ENCODE measurements at places on chromosomes 11 and 22. TPM values are rescaled to one million over a fixed set of nuclear protein-coding genes. Genes with fewer than 3 reads are reported as not detected.
A peak's percentile ranks its signal among the peaks of the same experiment; 100 is the strongest.

- peak; percentile 9 for DNase-seq
Measured at GRCh38 chr11:36326524-36327419, 30.7 kb downstream of the PRR5L start.

DNA sequence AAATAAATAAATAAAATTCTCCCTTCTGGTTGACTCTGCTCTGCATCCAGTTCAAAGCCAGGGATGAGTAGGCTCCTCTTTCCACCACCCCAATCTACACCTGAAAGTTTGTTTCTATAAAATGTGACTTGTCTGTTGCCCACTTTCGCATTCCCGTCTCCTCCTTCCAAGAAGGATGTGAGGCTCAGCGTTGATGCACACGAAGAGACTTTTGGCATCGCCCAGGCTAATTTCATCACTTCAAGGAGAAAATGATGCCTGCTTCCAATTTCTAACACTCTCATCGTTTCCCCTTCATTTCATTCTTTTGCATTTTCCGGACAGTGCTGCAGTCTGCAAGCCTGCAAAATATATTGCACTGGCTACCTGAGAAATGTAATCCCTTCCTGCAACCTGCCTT, 3.9 kb downstream of the MPPED1 start:
- no peak for DNase-seq

DNA sequence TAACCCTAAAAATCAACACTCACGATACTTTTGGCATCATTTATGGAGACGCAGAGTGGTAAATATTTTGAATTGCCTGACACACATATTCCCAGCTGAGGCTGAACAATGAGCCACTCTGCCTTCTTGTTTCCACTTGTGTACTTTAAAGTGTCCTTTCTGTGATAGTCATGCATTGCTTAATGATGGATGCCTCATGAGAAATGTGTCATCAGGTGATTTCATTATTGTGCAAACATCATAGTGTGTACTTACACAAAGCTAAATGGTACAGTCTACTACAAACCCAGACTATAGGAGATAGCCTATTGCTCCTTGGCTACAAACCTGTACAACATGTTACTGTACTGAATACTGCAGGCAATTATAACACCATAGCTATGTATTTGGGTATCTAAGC, 44.2 kb downstream of the MRE11 start:
- no peak for DNase-seq

DNA sequence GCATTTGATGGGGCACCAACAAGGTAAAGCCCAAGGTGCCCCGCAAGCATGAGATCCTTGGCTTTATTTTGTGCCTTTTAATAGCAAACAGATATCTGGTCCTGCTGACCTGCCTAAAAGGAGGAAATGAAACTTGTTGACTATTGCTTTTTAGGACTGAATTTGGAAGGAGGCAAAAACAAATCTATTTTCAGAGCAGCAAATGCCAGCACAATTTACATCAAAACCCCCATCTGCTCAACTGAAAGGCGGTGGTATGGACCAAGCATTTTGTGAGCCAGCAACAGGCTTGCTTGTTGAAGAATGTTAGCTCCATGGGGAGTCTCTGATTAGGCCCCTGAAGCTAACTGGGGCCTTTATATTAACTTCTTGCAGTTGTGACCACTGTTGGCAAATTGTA, 192.6 kb upstream of the E2F8 start:
- DNase-seq: no peak

GRCh38 chr11:12134236-12134585, 23.8 kb downstream of the MICAL2 start:
- DNase-seq: no peak

- no peak for DNase-seq
Measured at GRCh38 chr22:29607426-29607825, 4.0 kb downstream of the NF2 start.

GRCh38 chr11:2251138-2251537, 19.2 kb downstream of the ASCL2 start:
- no peak for DNase-seq

DNA sequence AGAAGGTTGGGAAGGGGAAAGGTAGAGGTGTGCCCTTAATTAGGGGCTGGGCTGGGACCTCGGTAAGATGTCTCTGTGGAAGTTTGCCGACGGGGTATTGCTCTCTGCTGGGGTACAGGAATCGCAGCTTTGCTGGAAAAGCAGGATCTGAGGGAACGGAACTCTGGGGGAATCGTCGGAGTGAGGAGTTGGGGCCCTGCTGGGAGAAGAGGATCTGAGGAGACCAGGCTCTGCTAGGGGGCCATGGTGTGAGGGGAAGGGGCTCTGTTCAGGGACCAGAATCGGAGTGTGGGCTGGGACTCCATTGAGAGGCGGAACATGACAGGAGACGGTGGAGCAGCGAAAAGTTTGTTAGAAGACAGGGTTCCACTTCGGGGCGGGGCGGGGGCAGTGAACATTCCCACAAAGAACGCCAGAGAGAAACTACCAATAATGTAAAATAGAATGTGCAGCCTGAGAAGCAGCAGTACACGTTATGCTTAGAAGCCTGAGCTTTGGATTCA, 456 bp downstream of the AAMDC start:
- DNase-seq: peak; percentile 45

Gene CHADL
- 1.8 TPM for total RNA-seq

DNA sequence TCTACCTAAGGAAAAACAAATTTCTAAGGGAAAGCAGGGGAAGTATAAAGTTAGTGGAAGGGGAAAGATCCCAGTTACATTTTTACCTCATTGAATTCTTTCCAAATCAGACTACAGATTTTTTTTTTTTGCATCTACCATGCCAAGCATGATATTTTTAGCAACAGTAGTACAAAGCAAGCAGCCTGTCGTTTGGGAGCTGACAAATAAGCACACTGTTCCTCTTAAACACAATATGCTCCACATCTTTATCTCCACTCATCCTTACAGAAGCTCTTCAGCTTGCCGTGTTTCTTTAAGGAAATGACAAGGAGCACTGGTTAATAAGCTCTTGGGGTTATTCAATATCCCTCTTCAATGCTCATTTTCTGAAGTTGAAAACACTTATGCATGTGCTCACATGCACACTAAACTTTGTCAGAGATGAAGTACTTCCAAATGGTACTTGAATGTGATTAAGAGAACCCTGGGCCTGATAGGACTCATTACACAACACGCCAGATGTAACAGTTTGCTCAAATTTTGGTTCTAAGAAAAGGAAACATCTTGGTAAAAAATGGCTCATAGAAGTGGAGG, 53.8 kb downstream of the PAX6 start:
- no peak for DNase-seq

DNA sequence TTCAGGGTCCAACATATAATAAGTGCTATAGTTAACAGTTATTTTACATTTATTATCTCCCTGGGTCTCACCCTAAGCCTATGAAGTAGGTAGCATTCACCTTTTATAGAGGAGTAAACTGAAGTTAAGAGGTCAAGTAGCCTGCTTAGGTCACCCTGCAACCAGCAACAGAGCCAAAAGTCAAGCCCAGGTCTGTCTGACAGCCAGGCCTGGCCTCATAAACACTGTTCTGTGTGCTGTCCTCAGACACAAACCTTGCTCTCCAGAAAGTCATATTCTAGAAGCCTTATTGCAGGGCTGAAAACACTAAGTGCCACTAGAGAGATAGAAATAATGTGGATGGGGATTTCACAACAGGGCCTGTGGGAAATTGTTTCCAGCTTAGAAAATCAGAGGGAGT, 59.3 kb downstream of the BDNF start:
- DNase-seq: no peak

Gene PGA3
- not detected for total RNA-seq

Gene OSBP2
- total RNA-seq: 4.3 TPM

Gene TTC12
- 21.3 TPM for total RNA-seq

Gene GDPD4
- total RNA-seq: not detected

- DNase-seq: no peak
Measured at GRCh38 chr11:3206156-3206921, 12.3 kb downstream of the MRGPRG start.

Gene SLC6A5
- not detected for total RNA-seq

Gene HBE1
- total RNA-seq: 4.0 TPM

- DNase-seq: no peak
Measured at GRCh38 chr11:130197386-130198035, 37.9 kb downstream of the ST14 start.

DNA sequence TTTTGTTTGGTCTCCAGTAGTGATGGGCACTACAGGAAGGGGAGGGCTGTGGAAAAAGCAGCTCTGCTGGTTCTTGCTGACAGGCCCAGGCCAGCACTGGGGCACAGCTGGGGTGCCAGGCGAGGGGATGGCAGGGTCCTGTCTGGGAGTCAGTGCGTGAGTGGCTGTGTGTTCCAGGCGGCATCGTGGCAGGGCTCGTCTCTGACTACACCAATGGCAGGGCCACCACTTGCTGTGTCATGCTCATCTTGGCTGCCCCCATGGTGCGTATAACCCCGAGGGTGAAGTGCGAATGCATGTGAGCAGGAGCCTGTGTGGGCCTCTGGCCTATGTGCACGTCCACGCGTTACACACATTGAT, 20.9 kb downstream of the SLC37A2 start:
- DNase-seq: no peak

DNA sequence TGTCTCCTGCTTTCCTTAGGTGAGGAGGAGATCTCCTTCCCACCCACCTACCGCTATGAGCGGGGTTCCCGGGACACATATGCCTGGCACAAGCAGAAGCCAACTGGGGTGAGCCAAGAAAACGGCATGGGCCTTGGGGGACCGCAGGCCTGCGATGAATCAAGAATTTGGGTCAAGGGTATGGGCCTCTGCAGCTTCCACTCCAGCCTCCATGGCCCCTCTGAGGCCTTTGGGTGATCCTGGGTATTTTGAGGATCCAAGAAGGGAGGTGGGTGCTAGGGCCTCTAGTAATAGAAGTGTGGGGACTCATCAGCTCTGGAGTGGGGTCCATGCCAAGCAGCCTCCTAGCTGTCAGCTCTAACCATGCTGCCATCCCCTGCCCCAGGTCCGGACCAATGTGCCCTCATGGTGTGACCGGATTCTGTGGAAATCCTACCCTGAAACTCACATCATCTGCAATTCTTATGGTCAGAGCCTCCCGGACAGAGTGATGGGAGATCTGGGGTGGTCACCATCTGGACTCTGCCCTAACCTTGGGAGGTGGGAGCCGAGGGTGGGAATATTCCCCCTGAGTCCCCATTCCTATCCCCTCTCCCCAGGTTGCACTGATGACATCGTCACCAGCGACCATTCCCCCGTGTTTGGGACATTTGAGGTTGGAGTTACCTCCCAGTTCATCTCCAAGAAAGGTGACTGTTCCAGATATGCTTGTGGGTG, 8.6 kb downstream of the INPPL1 start:
- DNase-seq: no peak

DNA sequence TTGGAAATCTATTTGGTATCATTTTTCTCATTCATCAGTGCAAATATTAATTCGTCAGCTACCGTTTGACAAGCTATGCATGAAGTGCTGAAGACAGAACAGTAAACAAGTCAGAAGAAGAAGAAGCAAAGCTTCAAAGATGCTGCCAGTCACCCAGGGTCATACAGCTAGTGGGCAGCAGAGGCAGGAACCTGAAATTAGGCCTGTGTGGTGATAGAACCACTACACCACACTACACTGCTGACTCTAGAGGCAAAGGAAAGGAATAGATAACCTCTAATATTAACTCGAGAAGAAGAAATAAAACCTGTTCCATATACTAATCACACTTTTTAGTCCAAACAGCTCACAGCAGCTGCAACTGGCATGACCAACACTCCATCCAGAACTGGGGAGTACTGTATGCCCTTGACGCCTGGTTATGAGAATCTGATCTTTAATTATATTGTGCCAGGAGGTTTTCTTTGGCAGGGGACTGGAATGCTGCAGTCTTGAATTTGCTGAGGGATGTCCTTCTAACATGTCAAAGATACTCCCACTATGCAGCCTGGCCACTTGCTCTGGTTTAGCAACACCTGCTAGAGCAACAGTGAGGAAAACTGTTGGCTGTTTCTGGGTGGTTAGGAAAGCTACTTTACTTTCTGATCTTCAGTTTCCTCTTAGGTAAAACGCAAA, 73.0 kb downstream of the PAK1 start:
- DNase-seq: no peak

Measured in colonic mucosa (tissue), 4 donors.